NCI-H1694 (cell line): ENCODE measurements at places on chromosomes 1 and 21.

- DNase-seq: no peak
Measured at GRCh38 chr1:78333502-78333901, 157.3 kb upstream of the PTGFR start.

GRCh38 chr1:36673202-36673601, 190.5 kb upstream of the CSF3R start:
- no peak for DNase-seq

- no peak for DNase-seq
Measured at GRCh38 chr1:114502080-114502479, 8.9 kb downstream of the TRIM33 start.

- no peak for DNase-seq
Measured at GRCh38 chr1:14578156-14578555, 20.3 kb upstream of the KAZN start.

DNA sequence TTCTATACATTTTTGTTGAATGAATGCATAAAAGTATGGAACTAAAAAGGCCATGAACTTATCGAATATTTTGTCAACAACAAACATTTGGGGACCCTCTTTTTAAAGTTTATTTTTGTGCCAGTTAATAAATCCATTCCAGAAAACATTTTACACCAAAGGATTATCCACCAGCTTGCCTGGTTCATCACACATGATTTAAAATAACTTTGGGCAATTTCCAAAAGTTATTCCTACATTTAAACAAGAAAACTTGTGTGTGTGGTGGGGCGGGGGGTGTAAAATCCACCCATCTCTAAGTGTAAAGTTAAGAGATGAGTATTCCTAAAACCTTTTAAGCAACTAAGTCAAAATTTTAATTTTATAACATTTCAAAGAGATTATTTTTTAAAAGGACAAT, 224.5 kb upstream of the SNX7 start:
- DNase-seq: no peak

DNA sequence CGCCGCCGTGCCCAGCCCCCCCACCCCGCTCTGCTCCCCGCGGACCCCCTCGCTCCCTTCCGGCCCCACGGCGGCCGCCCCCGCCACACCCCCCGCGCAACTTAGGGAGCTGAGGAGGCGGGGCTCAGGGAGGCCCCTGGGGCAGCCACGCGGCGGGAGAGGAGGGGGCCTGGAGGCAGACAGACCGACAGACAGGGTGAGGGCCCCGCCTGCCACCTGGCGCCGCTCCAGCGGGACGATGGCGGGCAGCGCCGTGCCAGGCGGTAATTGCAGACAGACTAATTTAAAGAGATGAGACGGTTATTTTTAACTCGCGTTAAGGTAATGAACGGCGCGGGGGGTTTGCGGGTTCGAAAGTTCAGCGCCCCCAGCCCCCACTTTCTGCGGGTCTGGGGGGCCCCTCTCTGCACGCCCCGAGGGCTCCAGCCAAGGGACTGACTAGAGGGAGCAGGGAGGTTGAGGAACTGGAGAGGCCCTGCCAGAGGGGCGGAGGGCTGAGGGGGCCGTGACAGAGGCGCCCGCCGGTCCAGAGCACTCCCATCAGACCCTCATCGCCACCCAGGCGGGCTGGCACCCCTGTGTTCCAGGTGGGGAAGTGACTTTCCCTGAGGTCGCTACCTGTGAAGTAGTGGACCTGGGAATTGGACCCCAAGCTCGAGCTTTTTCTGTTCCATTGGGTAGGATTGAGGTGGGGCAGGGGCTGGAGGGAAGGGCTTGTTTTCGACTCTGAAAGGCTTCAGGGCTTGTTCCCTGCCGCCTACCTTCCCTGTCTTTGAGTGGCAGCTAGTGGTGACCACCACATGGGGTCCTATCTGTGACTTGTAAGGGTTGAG, 5.4 kb downstream of the FOXO6 start:
- DNase-seq: peak; percentile 61
